Left lung (tissue), 14 donors: ENCODE measurements at places on chromosomes 11 and 22.

- no peak for DNase-seq
Observed at GRCh38 chr22:32564170-32565001, 89.8 kb downstream of the FBXO7 start.

- no peak for DNase-seq
Observed at GRCh38 chr11:86715611-86716010, 43.2 kb upstream of the ME3 start.

- DNase-seq: no peak
Observed at GRCh38 chr22:44274918-44275630, 37.7 kb downstream of the SHISAL1 start.

DNA sequence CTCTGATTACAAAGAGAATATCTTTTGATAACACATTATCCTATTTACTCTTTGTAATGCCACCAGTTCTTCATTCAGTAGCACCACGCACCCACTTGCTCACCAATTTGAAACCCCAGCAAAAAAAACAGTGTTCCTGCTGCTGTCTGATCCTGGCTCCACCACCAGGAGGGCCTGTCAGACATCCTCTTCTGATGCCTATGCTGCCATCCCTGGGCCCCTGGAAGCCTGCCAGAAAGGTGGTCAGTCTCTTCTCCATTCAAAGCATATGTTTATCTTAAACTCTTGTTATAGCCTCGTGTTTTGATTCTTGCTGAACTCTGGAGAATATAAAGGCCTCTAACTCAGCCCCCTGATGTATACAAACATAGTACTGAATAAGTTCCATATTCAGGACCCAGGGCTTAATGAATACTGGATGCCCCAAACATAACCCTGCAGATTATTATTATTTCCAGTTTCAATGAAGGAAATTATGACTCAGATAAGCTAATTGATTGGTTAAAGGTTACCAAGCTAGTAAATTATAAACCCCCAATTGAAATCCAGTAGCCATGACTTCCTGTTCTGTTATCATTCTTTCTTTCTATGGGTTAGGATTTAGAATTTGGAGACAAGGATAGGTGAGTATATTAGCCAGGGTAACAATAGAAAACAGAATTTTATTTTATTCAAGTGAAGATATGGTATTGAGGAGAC is 116.7 kb downstream of the NTM start:
- no peak for DNase-seq

DNA sequence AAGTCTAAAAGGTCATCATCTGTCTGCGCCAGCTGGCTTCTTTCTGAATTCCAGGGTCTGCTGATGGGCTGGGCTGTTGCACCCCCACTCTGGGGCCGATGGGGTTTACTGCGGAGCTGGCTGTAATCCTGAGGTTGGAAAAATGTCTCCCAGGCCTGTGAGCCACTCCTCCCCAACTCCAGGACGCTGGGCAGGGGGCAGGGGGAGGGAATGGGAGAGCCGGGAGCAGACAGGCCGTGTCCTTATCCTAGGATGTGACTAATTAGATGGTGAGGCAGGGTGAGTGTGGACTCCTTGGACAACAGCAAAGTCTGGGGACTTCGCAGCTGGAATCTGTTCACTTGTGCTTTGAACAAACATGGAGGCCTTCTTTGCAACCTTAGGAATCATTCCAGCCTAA is 48.7 kb downstream of the LRRC32 start:
- DNase-seq: no peak

DNA sequence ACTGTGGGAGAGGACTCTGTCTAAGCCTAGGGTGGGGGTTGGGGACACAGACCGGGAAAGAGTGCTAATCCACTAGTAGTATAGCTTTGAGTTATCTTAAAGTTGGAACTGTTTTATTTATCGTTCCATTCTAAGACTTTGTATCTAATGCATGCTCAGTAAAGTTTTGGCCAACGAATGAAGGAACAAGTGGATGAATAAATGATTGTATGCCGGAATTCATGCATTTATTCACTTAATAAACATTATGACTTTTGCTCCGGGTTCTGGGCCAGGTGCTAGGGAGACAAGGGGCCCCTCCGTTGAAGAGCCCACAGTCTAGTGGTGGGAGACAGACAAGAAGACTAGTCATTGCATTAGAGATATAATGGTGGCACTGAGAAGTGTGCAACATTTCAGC is 645 bp downstream of the RNF121 start:
- DNase-seq: no peak

- DNase-seq: no peak
Observed at GRCh38 chr11:120185706-120186455, 25.0 kb upstream of the OAF start.

DNA sequence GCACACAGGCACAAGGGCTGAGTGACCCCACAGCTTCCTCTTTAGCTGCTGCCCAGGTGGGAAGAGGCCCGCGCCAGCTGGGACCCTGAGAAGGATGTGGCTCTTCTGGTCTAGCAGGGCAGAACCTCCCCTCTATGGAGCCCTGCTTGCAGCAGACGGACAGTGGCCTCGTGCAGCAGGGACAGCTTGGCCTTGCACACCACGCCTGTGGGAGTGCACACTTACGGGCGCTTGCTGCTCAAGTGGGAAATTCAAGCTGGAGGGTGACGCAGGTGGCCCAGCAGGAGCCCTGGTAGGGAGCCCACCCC is 971.4 kb downstream of the BRD1 start:
- DNase-seq: no peak

DNA sequence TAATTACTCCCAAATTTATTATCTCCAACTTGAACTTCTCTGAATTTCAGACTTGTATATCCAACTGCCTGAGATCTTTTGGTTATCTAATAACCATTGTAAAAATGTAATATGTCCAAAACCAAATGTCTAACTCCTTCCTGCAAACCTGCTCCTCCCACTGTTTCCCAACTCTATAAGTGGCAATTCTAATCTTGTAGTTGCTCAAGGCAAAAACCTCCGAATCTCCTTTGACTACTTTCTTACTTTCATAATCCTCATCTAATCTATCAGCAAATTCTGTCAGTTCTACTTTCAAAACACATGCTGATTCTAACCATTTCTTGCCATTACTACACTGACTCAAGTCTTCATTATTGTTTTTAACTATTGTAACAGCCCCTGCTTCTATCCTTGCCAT is 55.7 kb downstream of the FAM168A start:
- no peak for DNase-seq
